ENCODE measurements at places on chromosomes 2 and 18. TPM values are rescaled to one million over a fixed set of nuclear protein-coding genes. Genes with fewer than 3 reads are reported as not detected.

The TLX2 gene
- not detected for total RNA-seq

The SAG gene
- 14.7 TPM for total RNA-seq

The AMER3 gene
- total RNA-seq: 1.2 TPM

DNA sequence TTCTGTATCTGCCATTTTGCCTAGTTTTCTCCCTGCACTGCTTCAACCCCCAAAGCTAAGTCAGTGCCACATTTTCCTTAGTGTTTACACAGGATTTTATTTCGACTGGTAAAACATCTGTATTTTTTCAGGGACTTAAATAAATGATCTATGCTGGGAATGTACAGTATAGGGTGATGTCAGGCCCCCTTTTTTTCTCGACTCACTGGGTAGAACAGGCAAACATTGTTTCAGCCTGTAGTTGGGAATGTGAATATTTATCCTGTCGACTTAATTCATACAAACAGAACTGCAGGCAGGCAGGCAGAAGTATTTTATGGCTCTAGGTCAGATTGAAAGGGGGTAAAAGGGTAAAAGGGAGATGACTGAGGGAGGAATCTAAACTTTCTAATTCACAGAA lies 123.5 kb upstream of the ZFP36L2 start:
- peak; percentile 77 for DNase-seq

DNA sequence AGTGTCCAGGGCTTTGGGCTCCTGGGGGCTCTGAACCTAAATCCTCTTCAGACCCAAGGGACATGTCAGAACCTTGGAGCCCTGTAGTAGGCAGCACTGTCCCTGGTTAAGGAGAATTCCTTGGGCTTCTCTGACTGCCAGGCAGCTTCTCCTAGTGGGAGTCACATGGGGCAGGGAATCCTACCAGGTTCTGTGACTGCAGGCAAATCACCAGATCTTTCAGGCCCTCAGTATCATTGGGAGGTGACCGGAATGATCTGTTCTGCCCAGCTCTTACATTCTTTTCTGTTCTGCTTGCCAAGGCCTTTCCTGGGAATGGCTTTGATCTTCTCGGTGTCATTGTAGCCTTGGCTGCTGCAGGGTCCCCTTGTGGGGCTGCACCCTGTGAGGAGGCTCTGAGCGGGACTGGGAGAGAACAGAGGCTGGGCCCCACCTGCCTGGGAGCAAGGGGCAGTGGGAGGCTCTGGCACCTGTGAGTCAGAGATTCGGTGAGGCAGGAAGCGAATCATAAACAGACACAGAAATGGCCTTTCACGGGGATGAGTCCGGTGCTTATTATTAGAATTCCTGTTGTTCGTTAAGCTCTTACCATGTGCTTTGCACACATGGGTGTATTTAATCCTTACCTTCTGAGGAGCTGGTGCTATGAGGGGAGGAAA lies 14.1 kb downstream of the CEP68 start:
- no peak for DNase-seq

DNA sequence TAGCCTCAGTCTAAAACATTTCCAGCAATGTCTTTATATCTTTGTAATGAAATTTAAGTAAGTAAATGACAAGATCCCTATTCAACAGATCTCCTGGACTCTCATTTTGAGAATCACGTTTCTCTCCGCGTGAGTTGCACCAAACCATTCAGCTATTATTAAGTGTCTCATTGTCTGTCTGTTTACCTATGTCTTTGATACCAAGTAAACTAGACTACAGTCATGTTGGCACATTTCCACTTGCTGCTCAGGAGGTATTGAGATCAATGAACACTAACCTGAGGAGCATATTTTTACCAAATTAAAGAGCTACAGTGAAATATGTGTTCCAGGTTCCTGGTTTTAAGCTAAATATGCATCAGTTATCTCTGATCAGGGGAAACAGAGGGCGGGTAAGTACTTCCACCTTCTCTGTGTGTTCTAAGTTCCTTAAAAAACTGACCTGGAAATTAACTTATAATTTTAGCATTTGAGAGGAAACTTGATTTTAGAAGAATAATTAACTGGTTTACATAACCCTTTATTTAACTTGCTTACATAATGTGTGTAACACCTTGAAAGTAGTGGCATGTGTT lies 125.8 kb downstream of the OSBPL6 start:
- DNase-seq: no peak

GRCh38 chr2:38533757-38534545 lies 68.8 kb downstream of the HNRNPLL start:
- DNase-seq: peak; percentile 60

- DNase-seq: peak; percentile 29
Observed at GRCh38 chr2:134173338-134174016, 80.4 kb upstream of the MGAT5 start.

GRCh38 chr2:190879474-190880377 lies 895 bp upstream of the GLS start:
- DNase-seq: peak; percentile 87

- no peak for DNase-seq
Observed at GRCh38 chr2:184053326-184053725, 545.0 kb upstream of the ZNF804A start.

- peak; percentile 31 for DNase-seq
Observed at GRCh38 chr18:70337139-70337972, 48.5 kb downstream of the SOCS6 start.

GRCh38 chr18:69469444-69469919 lies 68.8 kb downstream of the DOK6 start:
- no peak for DNase-seq
